Activated naive CD8-positive, alpha-beta T cell treated with anti-CD3 and anti-CD28 coated beads, Interleukin-2, amount 10 ng/mL, durations not matched to agents 7 days and 5 days (primary cell): ENCODE measurements at places on chromosomes 7 and 10. TPM values are rescaled to one million over a fixed set of nuclear protein-coding genes. Genes with fewer than 3 reads are reported as not detected.

DNA sequence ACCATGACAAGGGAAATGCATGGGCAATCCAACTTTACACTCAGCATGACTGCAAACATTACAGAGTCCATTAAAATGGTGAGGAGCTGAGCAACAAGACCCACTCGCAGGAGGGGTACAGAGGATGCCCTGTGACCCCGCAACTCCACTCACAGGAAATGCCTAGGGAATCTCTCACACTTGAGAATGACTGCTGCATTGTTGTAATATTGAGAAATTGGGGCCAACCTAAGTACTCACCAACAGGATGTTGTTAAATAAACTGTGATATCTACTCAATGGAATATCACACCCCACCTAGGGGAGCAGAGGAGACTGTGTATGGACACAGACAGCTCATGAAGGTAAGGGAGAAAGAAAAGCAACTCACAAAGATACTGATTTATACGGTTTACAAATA, 53.4 kb upstream of the CAMK2B start:
- no peak for DNase-seq
- H3K36me3 ChIP-seq, result no peaks in the 10 kb centered on the region
- peaks cover 2% of the 10 kb centered on the region for H3K4me1 ChIP-seq

DNA sequence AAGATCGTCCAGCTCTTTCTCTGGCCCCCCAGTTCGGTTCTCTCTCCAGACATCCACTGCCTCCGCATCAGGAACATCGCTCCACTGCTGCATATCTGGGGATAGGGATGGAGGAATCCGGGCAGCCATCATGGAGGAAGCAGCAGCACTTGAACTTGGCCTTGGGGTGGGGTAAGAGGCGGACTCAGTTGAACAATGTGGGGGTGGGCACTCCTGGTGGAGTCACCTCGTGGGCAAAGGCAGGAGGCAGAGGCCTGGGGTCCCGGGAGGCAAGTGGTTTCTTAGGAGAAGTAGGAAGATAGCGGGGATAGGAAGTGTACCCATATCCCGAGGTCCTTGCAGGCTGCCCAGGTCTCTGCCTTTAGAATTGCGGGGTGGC, 98.3 kb downstream of the CHST15 start:
- no peak for DNase-seq
- peaks cover 5% of the 10 kb centered on the region for H3K4me1 ChIP-seq
- peaks cover 52% of the 10 kb centered on the region for H3K27me3 ChIP-seq
- H3K4me3 ChIP-seq, result no peak overlapping the region
- H3K36me3 ChIP-seq, result no peaks in the 10 kb centered on the region

Gene ITPRID1
- total RNA-seq, result not detected

Gene WNT8B
- 0.91 TPM for total RNA-seq

GRCh38 chr10:131079314-131079713, 232.2 kb downstream of the TCERG1L start:
- no peaks in the 10 kb centered on the region for H3K27me3 ChIP-seq
- H3K27ac ChIP-seq, result no peak overlapping the region
- no peak for DNase-seq
- H3K4me1 ChIP-seq, result peaks cover 11% of the 10 kb centered on the region

DNA sequence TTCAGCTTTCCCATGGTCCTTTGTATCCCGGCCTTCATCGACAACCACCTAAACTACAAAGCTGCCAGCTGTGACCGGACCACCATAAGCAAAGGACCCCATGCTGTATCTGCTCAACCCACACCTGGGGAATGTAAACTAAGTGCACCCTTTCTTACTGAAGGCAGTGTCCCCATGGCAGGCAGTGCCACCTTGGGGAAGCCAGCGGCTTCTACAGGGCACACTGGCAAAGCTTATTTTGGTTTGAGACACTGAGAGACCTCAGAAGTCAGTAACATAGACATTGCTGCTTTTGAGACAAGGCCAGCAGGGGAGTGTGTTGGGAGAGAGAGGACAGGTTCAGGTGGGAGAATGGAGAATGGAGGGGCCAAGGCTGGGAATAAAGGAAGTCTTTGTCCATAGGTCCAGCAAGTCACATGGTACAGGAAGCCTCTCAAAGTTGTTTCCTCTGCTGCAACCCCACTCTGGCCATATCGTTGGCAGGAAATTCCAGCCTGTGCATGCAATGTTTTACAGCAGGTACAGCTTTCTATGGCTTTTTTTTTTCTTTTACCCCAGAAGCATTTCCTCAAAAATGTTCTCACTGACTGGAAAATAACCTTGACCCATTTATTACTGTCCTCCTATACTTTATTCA, 85.9 kb upstream of the NPVF start:
- peak overlapping the region; percentile 16 for H3K27ac ChIP-seq
- H3K4me1 ChIP-seq, result peaks cover under 1% of the 10 kb centered on the region
- H3K4me3 ChIP-seq, result no peak overlapping the region
- H3K36me3 ChIP-seq, result no peaks in the 10 kb centered on the region
